Myocyte (in vitro differentiated cells): ENCODE measurements at places on chromosomes 7 and 10.

GRCh38 chr10:75352650-75353049, 48.9 kb downstream of the ZNF503 start:
- peak; percentile 93 for DNase-seq

- no peak for DNase-seq
These were observed 295.9 kb upstream of the ZNF32 start for GRCh38 chr10:43944381-43945093.

DNA sequence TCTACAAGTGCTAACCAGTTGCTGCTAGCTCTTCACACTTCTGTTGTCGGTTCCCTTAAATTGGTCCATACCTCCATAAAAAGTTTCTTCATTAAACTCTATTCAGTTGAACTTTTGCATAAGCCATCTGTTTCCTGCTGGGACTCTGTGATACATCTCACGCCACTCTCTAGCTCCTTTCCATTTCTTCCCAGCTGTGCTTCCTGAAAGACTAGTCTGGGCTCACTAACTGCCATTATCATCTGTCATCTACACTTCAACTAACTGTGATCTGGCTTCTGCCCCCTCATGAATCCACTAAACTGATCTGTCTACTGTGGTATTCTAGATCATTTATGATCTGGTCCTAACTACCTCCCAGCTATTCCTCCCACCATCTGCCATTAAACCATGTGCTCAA, 78.3 kb downstream of the ELAPOR2 start:
- DNase-seq, result no peak

DNA sequence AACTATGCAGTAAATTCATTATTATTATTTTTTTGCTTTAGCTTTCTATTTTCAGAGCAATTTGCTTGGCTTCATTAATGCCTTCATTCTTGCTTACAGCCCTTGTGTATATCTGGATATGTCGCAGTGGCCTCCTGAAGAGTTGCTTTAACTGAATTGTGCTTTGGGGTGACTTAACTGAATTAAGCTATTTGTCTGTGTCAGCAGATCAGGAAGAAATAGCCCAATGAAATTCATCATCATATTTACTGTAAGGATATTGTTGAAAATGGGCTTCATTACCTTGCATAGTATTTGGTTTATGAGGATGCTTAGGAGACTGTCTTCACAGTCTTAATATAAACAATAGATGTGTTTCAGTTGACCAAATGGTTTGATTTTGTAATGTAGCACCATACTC, 59.7 kb upstream of the PIP4K2A start:
- DNase-seq, result no peak

DNA sequence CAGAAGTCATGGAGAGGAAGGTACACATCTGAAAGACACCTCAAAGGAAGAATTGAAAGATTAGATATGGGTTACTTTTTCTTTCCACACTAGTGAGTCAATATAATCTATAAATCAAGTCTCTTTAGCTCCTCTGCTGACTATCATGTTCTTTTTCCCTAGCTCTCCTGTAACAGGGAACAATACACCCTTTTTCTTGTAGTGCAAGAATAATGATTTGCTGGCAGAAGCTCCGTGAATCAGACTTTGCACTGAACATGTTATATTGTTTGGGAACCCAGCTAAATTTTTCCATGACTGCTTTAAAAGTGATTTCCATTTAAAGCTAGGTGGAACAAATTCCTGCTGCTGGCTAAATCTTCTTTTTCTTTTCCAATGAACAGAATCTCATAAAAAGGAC, 756.6 kb upstream of the C7orf33 start:
- DNase-seq, result no peak

- peak; percentile 57 for DNase-seq
These were observed 46.6 kb downstream of the CCSER2 start for GRCh38 chr10:84375011-84375410.

DNA sequence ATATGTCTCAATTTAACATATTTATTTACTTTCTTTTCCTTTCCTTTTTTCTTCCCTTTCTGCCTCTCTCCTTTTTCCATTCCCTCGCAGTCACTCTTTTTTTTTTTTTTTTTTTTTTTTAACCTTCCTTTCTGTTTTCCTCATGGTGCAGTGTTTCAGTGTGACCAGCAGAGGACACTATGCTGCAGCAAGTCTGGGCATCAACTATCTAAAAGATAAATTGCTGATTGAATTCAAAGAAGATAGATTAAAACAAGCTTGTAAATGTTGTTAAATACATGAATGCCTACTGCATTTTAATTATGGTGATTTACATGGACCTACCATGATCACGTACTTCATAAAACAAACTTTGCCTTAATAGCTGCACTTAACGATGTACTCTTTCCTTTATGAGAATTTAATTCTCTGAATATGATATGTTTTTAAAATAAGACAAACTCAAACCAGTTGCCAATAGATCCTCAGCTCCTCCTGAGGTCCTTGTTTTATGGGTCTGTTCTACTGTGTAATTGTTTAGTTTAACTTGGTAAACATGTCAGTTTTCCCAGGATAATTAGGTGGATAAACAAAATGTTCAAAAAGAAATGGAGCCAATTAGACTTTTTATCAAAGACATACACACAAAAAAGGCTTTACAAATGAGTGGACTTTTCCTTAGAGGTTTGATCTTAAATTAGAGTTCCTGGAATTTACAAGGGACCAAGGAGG, 101.0 kb upstream of the AGR3 start:
- peak; percentile 71 for DNase-seq

DNA sequence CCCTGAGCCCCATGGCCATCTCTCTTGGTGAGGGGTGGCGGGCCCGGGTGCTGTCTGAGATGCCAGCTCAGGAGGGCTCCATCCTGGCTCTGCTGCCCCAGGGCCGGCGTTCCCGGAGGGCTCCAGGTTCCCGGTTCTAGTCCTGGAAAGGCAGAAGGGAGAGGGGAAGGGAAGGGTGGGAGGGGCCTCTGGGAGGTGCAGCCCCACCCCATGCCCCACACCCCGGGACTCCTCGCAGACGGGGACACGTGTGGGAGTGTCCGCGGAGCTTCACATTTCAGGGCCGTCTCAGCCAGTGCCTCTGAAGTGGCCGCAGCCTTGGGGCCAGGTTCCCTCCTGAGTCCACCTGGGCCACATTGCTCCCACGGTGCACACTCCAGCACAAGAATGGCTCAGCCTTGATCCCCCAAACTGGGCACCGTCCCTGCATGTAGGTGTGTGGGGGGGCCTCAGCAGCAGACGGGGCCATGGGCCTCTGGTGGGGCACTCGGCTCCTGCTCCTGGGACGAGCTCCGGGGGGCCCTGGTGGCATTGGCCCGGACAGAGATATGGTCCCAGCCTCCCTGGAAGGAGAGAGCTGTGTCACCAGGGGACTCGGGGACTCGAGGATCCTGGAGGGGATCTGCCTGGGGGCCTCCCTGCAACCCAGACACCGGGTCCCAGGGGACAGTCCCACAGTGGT, 5.8 kb downstream of the BHLHA15 start:
- no peak for DNase-seq

GRCh38 chr7:98322331-98323270, 41.1 kb downstream of the BRI3 start:
- DNase-seq, result no peak

DNA sequence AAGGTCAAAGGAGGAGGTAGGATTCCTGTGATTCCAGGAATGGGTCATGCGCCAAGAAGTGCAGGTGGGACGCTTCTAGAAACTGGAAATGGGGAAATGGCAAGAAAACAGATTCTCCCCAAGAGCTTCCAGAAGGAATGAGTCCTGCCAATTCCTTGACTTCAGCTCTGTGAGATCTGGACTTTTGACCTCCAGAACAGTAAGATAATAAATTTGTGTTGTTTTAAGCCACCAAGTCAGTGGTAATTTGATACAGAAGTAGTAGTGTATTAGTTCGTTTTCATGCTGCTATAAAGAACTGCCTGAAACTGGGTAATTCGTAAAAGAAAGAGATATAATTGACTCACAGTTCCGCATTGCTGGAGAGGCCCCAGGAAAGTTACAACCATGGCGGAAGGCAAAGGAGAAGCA, 178.6 kb upstream of the GALNT17 start:
- no peak for DNase-seq

DNA sequence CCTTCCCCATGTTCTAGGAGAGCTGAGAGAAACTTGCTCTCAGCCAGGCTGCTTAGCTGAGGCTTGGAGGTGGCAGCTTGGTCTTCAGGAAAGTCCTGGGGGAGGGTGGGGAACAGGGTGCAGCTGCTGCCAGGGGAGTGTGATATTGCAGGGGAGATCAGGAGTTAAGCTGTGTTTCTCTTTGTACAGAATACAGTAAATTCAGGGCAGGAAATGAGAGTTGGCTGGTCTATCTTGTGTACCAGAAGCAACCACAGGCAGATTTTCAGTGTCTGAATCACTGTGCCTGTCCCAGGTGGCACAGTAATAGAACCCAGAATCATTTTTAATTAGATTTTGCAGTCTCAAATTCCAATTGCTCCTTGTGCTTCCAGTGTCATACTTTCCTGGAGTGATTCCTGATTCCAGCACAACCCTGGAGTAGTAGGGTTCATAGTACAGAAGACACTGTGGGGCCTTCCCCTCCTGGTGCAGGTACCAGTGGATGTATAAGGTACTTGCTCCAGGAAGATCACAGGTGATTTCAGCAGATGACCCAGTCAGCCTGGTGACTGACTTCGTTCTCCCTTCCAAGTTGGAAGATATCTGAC, 94.0 kb upstream of the TARP start:
- no peak for DNase-seq

- peak; percentile 35 for DNase-seq
These were observed 82.3 kb upstream of the ADRB1 start for GRCh38 chr10:113961182-113962031.

GRCh38 chr10:36533316-36533715, 592.1 kb upstream of the ANKRD30A start:
- DNase-seq, result no peak

- DNase-seq, result peak; percentile 87
These were observed 86.5 kb downstream of the HIPK2 start for GRCh38 chr7:139691253-139691781.

- no peak for DNase-seq
These were observed 7.0 kb upstream of the TMEM243 start for GRCh38 chr7:87226495-87226894.

- peak; percentile 34 for DNase-seq
These were observed at the start of gene FGFBP3 for GRCh38 chr10:91909117-91909677. FGFBP3 (minus strand) TSS chr10:91909486; CDS start chr10:91908969, 517 bp downstream.

DNA sequence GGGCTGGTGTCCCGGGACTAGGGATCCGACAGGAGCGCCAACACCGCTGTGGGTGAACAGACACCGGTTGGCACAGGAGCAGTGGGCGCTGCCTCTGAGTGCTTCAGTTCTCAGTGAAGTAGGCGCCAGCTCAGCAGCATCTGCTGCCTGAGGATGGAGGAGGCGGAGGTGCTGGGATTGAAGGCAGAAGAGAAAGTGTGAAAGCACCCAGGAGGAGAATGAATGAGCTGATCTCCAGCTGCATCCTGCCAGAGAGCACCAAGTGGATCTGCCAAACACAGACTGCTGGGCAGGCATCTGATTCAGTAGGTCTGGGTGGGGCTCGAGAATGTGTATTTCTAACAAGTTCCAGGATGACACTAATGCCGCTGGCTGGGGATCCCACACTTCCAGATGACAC, 74.5 kb downstream of the LANCL2 start:
- DNase-seq, result peak; percentile 65

DNA sequence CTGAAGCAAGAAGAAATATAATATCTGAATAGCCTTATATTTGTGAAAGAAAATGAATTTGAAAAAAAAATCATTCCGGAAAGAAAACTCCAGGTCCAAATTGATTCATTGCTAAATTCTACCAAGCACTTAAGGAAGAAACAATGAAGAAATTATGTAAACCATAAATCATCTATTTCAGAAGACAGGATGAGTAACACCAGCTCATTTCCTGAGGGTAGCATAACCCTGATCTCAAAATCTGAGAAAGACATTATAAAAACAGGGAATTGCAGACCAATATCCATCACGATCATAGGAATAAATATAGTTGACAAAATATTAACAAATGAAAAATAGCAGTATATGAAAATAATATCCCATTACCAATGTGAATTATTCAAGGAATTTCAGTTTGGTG, 70.1 kb upstream of the RAB18 start:
- DNase-seq, result no peak

GRCh38 chr7:93914581-93915066, 6.9 kb upstream of the GNG11 start:
- peak; percentile 43 for DNase-seq

GRCh38 chr7:74655768-74656440, 1.6 kb upstream of the GTF2I start:
- peak; percentile 31 for DNase-seq

DNA sequence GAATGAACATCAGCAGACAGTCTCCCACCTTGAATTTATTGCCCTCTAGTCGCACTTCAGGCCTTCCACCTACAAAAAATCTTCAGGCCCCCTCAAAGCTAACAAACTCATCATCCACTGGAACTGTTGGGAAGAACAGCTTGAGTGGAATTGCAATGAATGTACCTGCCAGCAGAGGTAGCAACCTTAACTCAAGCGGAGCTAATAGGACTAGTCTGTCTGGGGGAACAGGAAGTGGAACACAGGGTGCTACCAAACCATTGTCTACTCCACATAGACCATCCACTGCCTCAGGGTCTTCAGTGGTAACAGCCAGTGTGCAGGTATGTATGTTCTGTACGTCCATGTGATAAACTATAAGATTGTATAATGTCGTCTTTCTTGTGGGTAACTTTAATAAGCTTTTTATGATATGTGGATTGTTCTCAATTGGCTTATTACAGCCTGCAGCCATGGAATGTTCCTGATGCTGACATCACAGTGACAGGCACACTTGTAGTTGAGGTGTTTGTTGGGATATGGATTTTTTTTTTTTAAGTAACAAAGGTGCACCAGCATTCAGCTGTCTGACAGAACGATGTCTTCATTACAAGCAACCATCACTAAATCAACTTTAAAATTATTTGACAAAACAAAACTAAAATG, 53.3 kb downstream of the UBN2 start:
- DNase-seq, result no peak

GRCh38 chr10:68795886-68796532, 31.3 kb upstream of the STOX1 start:
- no peak for DNase-seq

DNA sequence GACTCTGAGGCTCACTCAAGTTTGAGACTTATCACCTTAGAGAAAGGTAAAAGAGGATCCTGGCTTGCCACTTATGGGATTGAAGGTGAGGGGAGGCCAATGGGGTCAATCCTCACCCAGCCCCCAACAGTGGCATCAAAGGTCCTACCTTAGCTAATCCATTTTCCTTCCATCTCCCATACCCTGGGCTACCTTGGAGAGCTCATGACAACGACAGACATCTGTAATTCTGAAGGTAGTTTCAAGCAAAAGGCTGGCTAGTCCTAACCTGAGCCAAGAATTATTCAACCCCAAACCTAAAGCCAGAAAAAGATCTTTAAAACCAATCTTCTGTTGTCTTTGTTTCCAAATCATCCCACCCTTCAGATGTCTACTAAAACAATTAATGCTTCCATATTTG, 179.2 kb upstream of the GHITM start:
- DNase-seq, result no peak

GRCh38 chr7:158442260-158442659, 145.4 kb downstream of the PTPRN2 start:
- no peak for DNase-seq
